ENCODE measurements at places on chromosomes 13 and 19. TPM values are rescaled to one million over a fixed set of nuclear protein-coding genes. Genes with fewer than 3 reads are reported as not detected.

GRIK5 gene
- 0.55 TPM for total RNA-seq

CEACAM8 gene
- total RNA-seq = not detected

DNA sequence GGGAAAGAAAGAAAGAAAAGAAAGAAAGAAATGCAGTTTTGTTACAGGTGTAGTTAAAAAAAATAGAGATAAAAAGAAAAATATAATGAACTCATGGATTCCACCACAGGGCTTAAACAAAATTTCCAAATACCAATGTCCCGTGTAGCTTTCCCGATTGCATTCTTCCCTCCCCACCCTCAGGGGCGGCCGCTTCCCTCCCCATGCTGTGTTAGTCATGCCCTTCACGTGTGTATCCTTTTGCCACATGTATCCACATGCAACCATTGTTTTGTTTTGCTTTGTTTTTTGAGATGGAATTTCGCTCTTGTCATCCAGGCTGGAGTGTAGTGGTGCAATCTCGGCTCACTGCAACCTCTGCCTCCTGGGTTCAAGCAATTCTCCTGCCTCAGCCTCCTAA lies 3.6 kb upstream of the KMT5C start:
- no peak for DNase-seq
- peaks cover 2% of the 10 kb centered on the region for H3K36me3 ChIP-seq
- peak overlapping the region; percentile 59 for H3K27ac ChIP-seq
- H3K4me3 ChIP-seq = no peak overlapping the region
- peaks cover 11% of the 10 kb centered on the region for H3K27me3 ChIP-seq

DNA sequence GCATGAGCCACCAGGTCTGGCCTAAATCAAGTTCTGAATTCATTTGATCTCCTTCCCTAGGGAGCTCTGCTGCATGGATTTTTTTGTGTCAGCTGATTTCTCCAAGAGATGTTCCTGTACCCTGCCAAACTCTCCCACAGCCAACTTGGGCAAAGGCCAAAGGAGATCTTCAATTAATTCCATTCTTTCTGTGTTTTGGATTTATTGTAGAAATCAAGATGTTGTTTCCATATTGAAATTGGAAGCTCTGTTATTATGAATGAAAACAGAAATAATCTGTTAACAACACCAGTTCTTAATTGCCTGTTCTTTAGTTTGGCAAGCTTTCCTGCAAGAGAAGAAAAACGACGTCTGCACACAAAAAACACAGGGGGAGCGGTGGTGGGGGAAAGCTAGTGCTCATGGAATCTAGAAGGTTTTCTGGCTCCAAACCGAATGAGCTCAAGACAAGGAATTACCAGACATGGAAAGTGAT lies 86.5 kb upstream of the ABCC4 start:
- DNase-seq = no peak
- H3K4me3 ChIP-seq = no peak overlapping the region
- peaks cover 3% of the 10 kb centered on the region for H3K4me1 ChIP-seq
- no peak overlapping the region for H3K27ac ChIP-seq

DNA sequence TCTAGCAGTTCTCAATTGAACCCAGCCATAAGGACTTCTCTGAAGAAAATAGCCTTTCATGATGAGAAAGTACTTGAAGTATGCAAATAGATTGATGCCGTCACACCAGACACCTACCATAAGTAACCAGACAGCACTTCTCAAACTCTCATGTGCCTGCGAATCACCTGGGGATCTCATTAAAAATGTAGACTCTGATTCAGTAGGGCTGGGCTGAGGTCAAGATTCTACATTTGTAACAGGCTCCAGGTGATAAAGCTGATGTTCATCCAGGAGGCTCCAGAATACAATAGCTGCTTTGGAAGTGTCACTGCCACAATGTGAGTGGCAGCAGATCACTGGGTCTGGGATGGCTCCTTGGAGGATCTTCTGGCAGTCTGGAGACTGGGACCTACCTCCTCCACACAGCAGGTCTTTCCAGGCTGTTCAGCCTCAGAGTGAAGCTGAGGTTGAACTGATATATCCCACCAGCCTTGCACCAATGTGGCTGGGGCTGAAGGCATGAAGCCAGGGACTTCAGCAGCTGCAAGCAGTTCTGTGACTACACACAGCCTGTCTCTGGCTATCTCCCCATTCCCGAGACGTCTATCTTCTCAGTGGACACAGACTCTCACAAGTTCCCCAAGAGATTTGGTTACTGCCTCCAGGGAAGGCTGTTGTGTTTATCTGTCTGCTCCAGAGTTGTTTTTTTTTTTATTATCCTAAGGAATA lies 9.1 kb downstream of the MBNL2 start:
- H3K36me3 ChIP-seq = peaks cover 7% of the 10 kb centered on the region
- H3K27ac ChIP-seq = no peak overlapping the region
- DNase-seq = no peak
- no peaks in the 10 kb centered on the region for H3K27me3 ChIP-seq
- peak overlapping the region; percentile 9 for H3K4me3 ChIP-seq

GRCh38 chr19:13003081-13003480 lies 7.8 kb downstream of the NFIX start:
- H3K27me3 ChIP-seq = peaks cover 37% of the 10 kb centered on the region
- no peak overlapping the region for H3K27ac ChIP-seq
- H3K36me3 ChIP-seq = peaks cover 2% of the 10 kb centered on the region
- H3K4me1 ChIP-seq = peaks cover 1% of the 10 kb centered on the region
- DNase-seq = no peak

GRCh38 chr13:101258071-101258470 lies 158.2 kb downstream of the NALCN start:
- no peak for DNase-seq
- H3K4me1 ChIP-seq = peaks cover 3% of the 10 kb centered on the region
- H3K27me3 ChIP-seq = peaks cover 10% of the 10 kb centered on the region
- no peak overlapping the region for H3K4me3 ChIP-seq
- H3K27ac ChIP-seq = no peak overlapping the region

- no peaks in the 10 kb centered on the region for H3K36me3 ChIP-seq
- peak overlapping the region; percentile 94 for H3K4me3 ChIP-seq
- no peaks in the 10 kb centered on the region for H3K27me3 ChIP-seq
- peaks cover 50% of the 10 kb centered on the region for H3K4me1 ChIP-seq
Measured at GRCh38 chr13:46183018-46183946, 1.3 kb upstream of the LCP1 start.
